Kidney (tissue), 22 donors: ENCODE measurements at places on chromosomes 3 and 15. TPM values are rescaled to one million over a fixed set of nuclear protein-coding genes. Genes with fewer than 3 reads are reported as not detected.

Gene TNFAIP8L3
- 8.9 TPM for total RNA-seq

DNA sequence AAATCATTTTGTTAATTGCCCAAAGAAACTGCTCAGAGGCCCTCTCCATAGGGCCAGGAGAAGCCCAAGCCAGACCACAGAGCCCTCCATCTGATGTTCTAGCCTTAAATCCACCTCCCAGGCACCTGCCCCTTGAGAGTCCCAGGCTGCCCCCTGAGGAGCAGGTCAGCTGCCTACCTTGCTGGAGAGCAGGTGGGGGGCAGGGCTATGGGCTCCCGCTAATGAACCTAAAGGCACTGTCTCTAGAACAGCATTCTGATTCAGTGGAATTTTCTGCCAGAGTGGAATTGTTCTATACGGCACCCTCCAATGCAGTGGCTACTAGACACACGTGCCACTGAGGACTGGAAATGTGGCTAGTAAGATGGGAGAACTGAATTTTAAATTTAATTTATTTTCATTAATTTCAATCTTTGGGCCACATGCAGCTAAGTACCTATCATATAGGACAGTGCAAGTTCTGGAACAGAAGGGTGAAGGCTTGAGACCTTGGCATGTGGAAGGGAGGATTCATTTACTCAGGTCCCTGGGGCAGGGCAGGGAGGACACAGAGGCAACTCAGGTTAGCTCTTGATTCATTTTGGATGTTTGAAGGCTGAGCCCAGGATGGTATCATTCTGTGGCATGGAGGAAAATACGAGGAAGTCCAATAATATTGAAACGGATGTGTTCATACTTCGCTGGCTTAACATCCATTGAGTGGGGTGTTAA is 11.4 kb downstream of the AMOTL2 start:
- H3K27ac ChIP-seq, result peak overlapping the region; percentile 91
- no peak overlapping the region for H3K4me3 ChIP-seq
- no peaks in the 10 kb centered on the region for H3K27me3 ChIP-seq
- peak; percentile 40 for DNase-seq
- peaks cover 18% of the 10 kb centered on the region for H3K4me1 ChIP-seq
- peaks cover 28% of the 10 kb centered on the region for H3K36me3 ChIP-seq

GRCh38 chr3:58066842-58067241 is 58.6 kb downstream of the FLNB start:
- no peaks in the 10 kb centered on the region for H3K36me3 ChIP-seq
- H3K27me3 ChIP-seq, result no peaks in the 10 kb centered on the region
- H3K4me1 ChIP-seq, result peaks cover 26% of the 10 kb centered on the region
- DNase-seq, result no peak
- H3K27ac ChIP-seq, result no peak overlapping the region

- H3K27ac ChIP-seq, result no peak overlapping the region
- DNase-seq, result peak; percentile 64
- no peaks in the 10 kb centered on the region for H3K36me3 ChIP-seq
Measured at GRCh38 chr3:123026565-123027291, 835 bp downstream of the SEMA5B start.

GRCh38 chr15:99017322-99017701 is 9.7 kb upstream of the PGPEP1L start:
- no peaks in the 10 kb centered on the region for H3K36me3 ChIP-seq
- H3K27me3 ChIP-seq, result no peaks in the 10 kb centered on the region
- H3K4me3 ChIP-seq, result no peak overlapping the region
- H3K4me1 ChIP-seq, result no peaks in the 10 kb centered on the region
- DNase-seq, result no peak

GRCh38 chr3:160403028-160403545 is 3.6 kb downstream of the SMC4 start:
- H3K4me1 ChIP-seq, result peaks cover 5% of the 10 kb centered on the region
- no peaks in the 10 kb centered on the region for H3K27me3 ChIP-seq
- DNase-seq, result peak; percentile 31
- no peaks in the 10 kb centered on the region for H3K36me3 ChIP-seq
- no peak overlapping the region for H3K27ac ChIP-seq
